Thoracic aorta (tissue), 2 donors: ENCODE measurements at places on chromosomes 6 and 20. TPM values are rescaled to one million over a fixed set of nuclear protein-coding genes. Genes with fewer than 3 reads are reported as not detected.

- no peak for DNase-seq
Observed at GRCh38 chr6:70819646-70820045, 137.2 kb downstream of the B3GAT2 start.

Gene AIF1
- 39.6 TPM for total RNA-seq

DNA sequence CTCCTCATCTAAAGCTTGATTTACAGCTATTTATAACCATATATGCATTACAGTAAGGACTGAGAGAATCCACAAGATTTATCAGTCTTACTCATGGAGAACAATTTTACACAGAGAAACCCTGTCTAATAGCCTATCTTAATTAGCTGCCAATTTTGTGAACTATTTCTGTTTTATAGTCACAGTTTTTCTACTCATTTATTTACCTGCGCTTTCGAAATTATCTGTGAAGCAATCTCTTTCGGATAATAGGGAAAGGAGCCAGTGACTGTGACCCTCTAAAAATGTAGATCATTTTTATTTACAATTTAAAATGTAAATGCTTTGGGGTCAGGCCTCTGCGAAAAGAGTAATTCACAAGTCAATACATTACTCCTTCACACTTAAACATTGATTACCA, 98.1 kb downstream of the TSHZ2 start:
- DNase-seq = no peak

Gene PPP1R16B
- total RNA-seq = 7.3 TPM

Gene NEURL2
- total RNA-seq = 19.7 TPM

Gene PNISR
- total RNA-seq = 114 TPM

- DNase-seq = no peak
Observed at GRCh38 chr6:46058951-46059350, 43.3 kb upstream of the CLIC5 start.

DNA sequence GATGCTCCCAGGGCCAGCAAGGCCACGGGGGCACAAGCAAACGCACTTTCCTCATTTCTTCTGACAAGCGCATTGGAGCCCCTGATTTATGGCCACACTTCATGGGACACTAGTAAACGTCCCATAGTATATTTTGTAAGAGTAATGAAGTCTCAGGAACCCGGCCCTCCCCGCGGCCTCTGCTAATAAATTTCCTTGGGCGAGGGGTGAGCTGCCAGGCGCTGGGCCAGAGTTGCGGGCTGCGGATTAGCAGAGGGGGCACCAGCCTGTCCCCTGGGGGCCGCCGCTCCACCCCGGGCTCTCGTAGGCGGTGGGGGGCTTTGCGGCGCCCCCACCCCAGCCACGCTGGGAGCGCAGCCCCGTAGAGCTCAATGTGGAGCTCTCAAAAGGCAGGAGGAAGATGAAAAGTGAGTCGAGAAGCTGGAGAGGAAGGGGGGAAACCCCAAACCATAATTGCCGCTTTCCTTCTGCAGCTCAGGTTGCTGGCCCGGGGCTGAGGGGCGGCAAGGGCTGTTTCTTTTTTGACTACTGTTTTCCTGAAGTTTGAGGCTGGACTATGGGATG, 173.6 kb downstream of the CDC5L start:
- no peak for DNase-seq

Gene NKAPL
- 1.1 TPM for total RNA-seq

Gene MATN4
- not detected for total RNA-seq

GRCh38 chr6:133242637-133243585, 1.8 kb downstream of the EYA4 start:
- no peak for DNase-seq

Gene COL20A1
- total RNA-seq = not detected

DNA sequence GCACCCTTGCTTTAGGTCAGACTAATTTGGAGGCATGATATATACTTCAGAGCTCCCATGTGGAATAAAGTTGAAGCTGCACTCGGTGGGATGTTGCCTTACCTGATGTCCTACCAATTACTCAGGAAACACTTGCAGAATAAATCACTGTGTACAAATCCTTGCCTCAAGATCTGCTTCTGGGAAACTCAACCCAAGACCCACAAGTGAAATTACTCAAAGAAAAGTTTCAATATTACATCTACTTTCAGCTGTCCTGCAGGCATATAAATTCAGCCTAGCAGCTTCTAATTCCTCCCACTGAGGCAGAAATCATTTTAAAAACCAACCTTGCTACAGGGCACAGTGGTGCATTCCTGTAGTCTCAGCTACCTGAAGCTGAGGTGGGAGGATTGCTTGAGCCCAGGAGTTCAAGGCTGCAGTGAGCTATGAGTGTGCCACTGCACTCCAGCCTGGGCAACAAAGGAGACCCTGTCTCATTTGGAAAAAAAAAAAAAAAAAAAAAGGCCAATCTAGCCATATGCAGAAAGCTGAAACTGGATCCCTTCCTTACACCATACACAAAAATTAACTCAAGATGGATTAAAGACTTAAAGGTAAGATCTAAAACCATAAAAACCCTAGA, 20.7 kb upstream of the DCDC2 start:
- DNase-seq = no peak

GRCh38 chr6:93819189-93819588, 399.8 kb upstream of the EPHA7 start:
- no peak for DNase-seq

GRCh38 chr6:11730641-11731040, 48.0 kb downstream of the ADTRP start:
- no peak for DNase-seq

Gene RAB44
- 0.27 TPM for total RNA-seq

DNA sequence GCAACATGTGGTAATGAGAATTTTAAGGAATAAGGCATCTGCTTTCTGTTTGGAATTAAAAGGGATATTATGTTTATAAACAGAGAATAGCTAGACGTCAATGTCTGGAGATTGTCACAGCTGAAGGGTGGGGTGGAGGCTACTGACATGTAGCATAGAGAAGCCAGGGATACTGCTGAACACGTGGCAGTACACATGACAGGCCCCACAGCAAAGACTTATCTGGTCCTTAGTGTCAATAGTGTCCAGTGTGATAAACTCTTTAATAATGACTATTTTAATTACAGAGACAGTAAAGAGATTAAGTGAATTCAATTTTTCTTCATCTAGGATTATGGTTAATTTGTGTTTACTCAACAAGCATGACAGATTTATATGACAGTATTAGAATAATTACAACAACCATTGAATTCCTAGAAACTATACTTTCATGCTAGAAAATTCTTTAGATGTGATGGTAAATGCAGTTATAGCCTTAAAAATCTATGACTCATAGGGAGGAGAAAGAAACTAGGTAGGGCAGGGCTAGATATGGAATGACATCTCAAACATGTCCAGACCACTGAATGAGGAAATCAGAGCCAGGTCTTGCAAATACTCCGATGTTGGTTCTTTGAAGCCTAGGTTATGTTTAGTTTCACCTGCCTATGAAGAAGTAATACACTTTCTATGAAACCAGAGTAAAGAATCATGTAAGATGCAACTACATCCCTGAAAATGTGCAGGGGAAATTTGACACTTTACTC, 399.5 kb downstream of the PHF3 start:
- no peak for DNase-seq

DNA sequence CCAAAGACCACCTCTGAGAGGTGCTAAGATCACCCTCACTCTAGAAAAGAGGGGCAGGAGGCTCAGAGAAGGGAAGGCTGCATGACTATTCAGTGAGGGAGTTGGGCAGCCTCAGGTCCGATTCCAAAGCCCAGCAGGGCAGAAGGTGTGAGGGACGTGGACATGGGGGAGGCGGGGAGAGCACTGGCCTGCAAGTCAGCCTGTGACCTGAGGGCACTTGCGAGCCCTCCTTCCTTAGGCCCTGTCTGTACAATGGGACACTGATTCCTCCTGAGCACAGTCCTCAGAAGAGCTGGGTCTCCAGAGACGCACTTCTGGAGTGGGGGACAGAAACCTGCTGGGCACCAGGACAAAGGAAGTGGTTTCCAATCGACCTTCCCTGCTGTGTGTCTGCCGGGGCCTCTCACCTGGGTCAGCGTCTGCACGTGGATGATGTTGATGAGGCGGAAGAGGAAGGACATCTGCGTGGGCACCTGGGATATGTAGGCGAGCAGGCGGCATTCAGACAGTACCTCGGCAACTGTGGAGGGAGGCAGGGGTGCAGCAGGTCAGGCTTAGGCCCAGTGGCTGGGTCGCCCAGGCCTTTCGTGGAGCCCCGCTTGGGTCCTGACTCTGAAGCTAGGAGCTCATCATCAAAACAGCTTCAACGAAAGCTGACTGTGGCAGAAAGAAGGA, 48.5 kb downstream of the MYH7B start:
- DNase-seq = no peak
